ENCODE measurements at places on chromosomes 3 and 15. TPM values are rescaled to one million over a fixed set of nuclear protein-coding genes. Genes with fewer than 3 reads are reported as not detected.

The PP2D1 gene
- not detected for total RNA-seq

The NPRL2 gene
- 42.3 TPM for total RNA-seq

The KLHL6 gene
- total RNA-seq = 16.9 TPM

The COLQ gene
- total RNA-seq = 31.8 TPM

- DNase-seq = no peak
Observed at GRCh38 chr3:46096781-46097180, 69.5 kb upstream of the XCR1 start.

DNA sequence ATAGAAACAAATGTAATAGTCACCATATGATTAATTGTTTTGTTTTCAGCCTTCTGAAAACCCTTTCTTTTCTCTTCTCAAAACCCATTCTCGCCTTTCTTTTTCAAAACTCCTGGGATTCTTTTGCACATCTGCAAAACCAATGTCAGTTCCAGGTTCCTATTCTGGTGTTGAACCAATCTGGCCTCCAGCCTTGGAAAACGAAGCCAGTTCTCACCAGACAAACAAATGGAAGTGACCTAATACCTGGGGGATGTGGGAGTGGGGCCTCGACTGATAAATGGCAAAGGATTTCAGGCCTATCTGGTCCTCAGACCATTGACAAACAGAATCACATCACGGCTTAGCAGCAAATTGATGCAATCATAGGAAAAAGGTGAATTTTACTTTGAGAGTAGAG is 73.0 kb downstream of the COL8A1 start:
- DNase-seq = no peak

DNA sequence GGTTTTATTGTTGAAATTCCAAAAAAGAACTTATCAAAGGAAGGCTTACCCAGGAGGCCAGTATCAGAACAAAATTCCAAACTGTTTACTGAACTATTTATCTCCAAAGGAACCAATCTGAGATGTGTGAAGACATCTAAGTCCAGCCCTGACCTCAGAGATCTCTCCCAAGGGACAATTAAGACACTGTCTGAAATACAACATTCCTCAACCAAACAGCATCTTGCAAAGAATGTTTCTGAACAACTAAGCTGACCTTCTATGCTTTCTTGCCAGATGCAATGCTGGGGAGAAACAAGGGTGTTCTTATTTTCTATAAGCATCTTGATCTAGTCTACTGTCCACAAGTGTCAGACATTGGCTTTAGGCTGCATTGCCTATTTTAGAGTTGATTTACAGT is 13.6 kb downstream of the PDZRN3 start:
- DNase-seq = no peak

GRCh38 chr3:2166552-2166951 is 67.9 kb downstream of the CNTN4 start:
- no peak for DNase-seq

GRCh38 chr3:12180218-12180617 is 21.5 kb upstream of the TIMP4 start:
- DNase-seq = no peak

GRCh38 chr3:99777210-99777549 is 40.5 kb upstream of the CMSS1 start:
- DNase-seq = no peak

- DNase-seq = no peak
Observed at GRCh38 chr15:60704717-60705116, 225.8 kb upstream of the ICE2 start.

DNA sequence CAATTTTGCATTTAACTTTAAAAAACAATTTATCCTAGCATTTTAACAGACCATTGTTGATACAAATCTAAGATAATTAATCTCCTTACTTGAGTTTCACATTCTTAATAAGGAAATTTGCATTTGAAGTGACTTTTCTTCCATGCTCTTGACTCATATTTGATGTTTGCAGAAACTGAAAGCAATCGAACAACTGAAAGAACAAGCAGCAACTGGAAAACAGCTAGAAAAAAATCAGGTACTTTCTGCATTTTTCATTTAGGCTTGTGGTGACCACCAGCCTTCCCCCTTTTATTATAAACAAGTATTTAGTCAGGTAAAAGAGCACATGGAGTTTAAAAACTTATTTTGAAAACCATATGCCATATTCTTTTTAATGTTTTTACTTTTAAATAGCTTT is 20.1 kb upstream of the SELENOT start:
- DNase-seq = no peak

GRCh38 chr3:97822359-97822775 is 556 bp downstream of the CRYBG3 start:
- no peak for DNase-seq

Data from natural killer cell treated with Interleukin-12 subunit alpha and Interleukin-12 subunit beta and Interleukin-15 and Interleukin-18, amount 100 ng/mL, for 72 hours (primary cell).